Stimulated activated CD4-positive, alpha-beta T cell treated with anti-CD3 and anti-CD28 coated beads, Interleukin-1b, Interleukin-23, amount 100 ng/mL, for 1 hour (primary cell): ENCODE measurements at places on chromosomes 2 and 18.

DNA sequence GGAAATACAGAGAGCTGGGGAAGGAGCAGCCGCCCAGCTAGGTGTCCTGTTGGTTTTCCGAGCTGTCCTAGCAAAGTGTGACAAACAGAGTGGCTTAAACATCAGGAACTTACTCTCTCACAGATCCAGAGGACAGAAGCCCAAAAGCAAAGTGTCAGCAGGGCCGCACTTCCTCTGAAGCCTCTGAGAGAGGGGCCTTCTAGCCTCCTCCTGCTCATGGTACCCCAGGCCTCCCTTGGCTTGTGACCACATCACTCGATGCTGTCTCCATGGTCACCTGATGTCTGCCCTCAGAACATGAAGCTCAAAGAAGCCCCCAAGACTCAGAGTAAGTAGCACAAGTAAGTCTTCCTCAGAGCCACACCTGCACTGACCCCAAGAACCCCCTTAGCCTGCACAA is 650.5 kb upstream of the ID2 start:
- no peak for DNase-seq

DNA sequence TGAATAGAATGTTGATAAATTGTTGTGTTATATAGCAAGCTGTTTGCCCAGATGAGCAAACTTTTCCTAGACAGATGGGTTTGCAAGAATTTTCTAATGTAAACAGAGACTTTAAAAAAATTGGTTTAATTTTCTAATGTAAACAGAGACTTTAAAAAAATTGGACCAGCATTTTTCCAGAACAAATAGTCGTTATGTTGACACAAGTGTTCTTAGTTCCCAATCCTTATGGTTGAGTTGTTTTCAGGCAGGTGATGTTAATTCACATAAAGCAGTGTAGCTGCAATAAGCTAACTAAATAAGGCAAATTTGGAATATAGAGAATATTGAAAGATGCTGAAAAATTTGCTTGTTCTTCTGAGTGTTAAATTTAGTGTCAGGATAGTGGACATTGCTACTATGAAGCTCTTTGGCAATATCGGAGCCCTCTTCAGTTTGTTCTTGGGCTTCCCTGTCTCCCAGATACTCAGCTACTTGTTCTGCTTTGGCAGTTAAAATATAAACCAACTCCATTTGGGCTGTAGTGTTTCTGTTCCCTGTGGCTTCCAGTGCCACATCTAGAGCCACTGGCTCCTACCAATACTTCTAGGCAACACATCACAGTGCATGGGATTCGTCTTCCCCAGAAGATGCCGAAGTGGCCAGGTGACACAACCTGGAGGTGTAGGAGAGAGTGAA is 105.7 kb downstream of the DYNAP start:
- no peak for DNase-seq

- no peak for DNase-seq
Measured at GRCh38 chr2:222160944-222161343, 137.9 kb downstream of the PAX3 start.

DNA sequence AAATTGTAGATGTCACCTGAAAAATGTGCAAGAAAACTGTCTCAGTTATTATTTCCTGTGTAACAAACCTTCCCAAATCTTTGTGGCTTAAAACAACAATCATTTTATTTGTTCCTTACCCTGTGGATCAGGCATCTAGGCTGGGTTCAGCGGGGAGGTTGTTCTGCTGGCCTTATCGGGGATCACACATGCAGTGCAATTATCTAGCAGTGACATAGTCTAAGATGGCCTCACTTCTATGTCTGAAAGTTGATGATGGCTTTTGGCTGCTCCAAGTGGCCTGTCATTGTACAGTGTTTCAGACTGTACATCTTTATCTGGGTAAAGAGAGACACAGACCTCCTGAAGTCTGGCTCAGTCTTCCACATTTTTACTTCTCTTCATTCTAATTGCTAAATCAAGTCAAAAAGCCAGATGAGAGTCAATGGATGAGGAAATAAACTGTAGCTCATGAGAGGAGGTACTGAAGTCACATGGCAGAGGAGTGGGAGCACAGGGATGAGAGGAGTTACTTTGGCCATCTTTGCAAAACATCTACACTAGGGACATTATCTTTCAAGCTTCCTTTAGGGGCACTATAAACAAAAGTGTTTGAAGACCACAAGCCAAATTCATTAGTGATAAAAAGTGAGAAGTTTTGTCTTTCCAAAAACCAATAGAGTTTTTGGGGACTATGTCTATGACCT is 243.1 kb upstream of the CCDC68 start:
- DNase-seq, result no peak

DNA sequence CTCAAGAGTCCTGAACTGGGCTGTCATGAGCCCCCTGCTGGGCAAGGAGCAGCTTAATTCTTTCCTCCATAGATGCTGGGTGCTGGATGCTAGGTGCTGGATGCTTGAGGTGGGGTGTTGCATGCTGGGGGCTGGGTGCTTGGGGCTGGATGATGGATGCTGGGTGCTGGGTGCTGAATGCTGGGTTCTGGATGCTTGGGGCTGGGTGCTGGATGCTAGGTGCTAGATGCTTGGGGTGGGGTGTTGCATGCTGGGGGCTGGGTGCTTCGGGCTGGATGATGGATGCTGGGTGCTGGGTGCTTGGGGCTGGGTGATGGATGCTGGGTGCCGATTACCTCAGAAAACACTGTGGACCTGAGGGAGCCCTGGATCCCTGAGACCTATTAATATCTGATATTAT is 837.7 kb downstream of the GALR1 start:
- DNase-seq, result no peak

GRCh38 chr2:233438573-233439147 is 84.4 kb downstream of the DGKD start:
- DNase-seq, result no peak

DNA sequence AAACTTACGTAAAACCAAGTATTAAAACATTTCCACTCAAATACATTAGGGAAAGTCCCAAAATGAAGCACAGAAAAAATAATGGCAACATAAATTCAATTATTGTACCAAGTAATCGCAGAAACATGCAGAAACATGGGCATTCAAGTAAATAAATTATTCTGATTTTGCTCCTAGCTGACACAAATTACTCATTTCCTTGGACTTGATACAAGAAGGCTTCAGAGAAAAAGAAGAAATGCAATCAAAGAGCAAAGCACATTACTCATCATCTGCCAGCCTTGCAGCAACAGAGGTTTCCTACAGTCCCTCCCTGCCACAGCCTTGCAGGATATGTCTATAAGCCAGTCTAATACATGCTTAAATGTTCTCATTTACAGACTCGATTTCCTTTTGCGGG is 439.8 kb upstream of the LYPD1 start:
- DNase-seq, result no peak

- peak; percentile 22 for DNase-seq
Measured at GRCh38 chr2:190781604-190782198, 98.9 kb upstream of the GLS start.
